CD8-positive, alpha-beta memory T cell (primary cell): ENCODE measurements at places on chromosomes 12 and 14. TPM values are rescaled to one million over a fixed set of nuclear protein-coding genes. Genes with fewer than 3 reads are reported as not detected.

The DENND5B gene
- total RNA-seq: 0.04 TPM

The SLC6A15 gene
- total RNA-seq: not detected

The ADAM21 gene
- total RNA-seq: 0.09 TPM

The RTN1 gene
- not detected for total RNA-seq

The OTOGL gene
- total RNA-seq: not detected

The CFAP54 gene
- 0.88 TPM for total RNA-seq

The STON2 gene
- total RNA-seq: 0.22 TPM

The AKAP5 gene
- total RNA-seq: 3.6 TPM

The OVCH1 gene
- total RNA-seq: not detected

The DACT1 gene
- 0.15 TPM for total RNA-seq
